ENCODE measurements at places on chromosomes 7 and 10.
A peak's percentile ranks its signal among the peaks of the same experiment; 100 is the strongest.

GRCh38 chr10:101311185-101312066 is 42.5 kb upstream of the BTRC start:
- no peak for DNase-seq

- no peak for DNase-seq
Measured at GRCh38 chr10:127578259-127578960, 29.3 kb downstream of the NPS start.

DNA sequence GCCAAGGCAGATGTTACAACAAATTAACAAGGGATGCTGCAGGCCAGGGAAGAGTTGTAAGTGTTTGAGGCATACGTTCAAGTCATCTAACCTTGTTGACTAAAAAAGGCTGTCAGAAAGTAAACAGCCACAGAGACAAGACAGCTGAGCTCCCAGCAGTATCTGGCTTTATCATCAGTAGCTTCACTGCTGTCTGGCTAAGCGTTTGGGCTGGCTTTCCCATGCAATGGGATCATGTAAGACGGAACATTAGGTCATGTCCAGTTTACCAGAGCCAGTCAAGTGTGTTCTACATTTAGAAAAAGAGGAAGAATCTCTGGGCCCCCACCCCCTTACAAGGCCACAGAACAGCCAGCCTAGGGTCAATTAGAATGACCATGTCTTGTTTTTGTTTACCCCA is 51.3 kb upstream of the GSAP start:
- peak; percentile 10 for DNase-seq

DNA sequence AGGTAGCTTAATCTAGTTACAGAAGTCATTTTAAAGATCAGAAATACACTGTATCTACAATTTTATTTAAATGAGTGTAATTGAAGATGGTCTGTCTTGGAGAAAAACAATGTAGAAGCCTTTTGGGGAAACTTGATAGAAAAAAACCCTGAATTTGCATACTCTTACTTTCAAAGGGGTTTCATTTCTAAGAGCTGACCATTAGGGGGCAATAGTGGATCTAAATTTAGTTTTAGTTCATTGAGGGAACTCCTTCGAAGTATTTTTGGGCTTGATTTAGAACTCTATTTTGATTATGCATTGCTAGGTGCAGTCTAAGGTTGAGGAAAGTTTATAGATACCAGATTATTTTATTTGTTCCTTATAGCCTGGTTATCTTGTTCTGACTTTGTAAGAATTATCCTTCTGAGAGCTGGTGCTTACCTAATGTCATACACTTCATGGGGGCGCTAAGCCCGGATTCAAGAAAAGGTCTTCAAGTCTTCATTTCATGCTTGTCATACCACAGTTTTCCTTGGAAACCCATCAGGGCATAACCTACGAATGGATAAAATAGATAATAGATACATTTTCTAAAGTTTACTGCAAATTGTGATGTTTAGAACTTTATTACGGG is 69.1 kb upstream of the MXI1 start:
- peak; percentile 64 for DNase-seq

- no peak for DNase-seq
Measured at GRCh38 chr7:156230576-156230975, 410.0 kb upstream of the RNF32 start.

DNA sequence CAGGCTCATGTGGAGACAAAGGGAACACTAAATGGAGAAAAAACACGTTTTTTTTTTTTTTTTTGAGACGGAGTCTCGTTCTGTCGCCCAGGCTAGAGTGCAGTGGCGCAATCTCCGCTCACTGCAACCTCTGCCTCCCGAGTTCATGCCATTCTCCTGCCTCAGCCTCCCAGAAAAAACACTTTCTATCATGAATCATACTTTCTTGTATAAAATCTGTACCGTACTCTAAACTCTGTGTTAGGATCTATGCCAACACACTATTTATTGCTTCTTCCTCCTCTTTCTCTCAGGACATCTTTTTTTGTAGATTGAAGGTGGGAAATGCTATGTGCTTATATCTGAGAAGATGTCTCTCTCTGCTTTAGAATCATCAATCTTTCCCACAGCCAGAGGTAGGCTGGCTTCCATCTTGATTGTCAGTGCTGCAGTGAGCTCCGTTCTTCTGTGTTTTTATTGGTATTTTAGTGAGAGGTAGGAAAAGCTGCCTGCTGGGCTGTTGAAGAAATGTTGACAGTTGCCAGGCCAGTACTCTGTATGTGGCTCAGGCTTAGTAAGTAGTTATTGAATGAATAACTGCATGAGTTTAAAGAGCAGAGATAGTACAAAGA is 101.1 kb downstream of the GPR85 start:
- peak; percentile 78 for DNase-seq

GRCh38 chr7:19410106-19410505 is 264.9 kb upstream of the FERD3L start:
- peak; percentile 62 for DNase-seq

- DNase-seq: no peak
Measured at GRCh38 chr10:42654419-42654818, 16.0 kb upstream of the ZNF33B start.

DNA sequence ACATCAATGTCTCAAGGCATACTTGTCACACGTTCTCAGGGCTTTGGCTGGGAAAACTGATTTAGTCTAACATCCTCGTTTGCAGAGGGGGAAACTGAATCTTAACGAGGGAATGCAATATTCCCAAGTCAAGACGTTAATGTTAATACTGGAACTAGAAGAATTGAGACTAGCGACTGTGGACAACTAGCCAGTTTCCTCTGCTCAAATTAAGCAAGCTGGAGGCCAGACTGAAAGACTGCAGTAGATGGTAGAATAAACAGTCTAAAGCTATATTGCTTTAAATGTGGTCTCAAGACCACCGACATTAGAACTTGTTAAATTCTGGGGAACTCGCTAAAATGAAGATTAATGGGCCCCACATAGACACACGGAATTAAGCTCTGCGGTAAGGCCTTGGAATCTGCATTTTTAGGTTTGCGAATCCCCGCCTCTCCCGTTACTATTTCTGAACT is 639 bp upstream of the TFAM start:
- no peak for DNase-seq

Measured in iris pigment epithelial cell (primary cell).